Activated effector memory CD4-positive, alpha-beta T cell treated with Interleukin-2 at 50 U/mL for 16 hours (primary cell): ENCODE measurements at places on chromosomes 7 and 10.

GRCh38 chr7:47508389-47509380 is 73.2 kb downstream of the TNS3 start:
- no peak for DNase-seq

GRCh38 chr10:124721330-124722045 is 22.7 kb downstream of the FAM53B start:
- no peak for DNase-seq

DNA sequence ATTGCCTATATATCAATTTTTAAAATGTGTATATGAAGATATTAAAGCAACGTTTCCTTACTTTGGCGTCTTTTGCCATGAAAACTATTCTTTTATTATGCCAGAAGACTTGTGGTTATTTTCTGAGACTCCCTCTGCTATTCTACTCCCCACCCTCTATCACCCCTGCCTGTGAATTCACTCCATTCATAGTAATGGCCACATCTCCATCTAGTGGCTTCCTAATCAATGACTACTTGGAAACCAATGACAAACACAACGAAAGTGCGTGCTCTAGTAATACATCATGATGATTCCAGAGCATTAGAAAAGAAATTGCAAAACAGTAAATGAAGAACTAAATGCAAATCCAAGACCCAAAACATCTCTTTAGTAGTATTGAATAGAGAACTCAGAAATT is 186.7 kb upstream of the HGF start:
- DNase-seq = no peak

DNA sequence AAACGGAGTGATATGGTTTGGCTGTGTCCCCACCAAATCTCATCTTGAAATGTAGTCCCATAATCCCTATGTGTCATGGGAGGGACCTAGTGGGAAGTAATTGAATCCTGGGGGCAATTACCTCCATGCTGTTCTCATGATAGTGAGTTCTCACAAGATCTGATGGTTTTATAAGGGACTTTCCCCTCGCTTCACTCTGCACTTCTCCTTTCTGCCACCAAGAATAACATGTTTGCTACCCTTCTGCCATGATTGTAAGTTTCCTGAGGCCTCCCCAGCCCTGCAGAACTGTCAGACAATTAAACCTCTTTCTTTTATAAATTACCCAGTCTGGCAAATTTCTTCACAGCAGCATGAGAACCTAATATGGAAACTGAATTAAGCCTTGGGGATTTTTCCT is 19.1 kb downstream of the FAM3C start:
- DNase-seq = no peak

DNA sequence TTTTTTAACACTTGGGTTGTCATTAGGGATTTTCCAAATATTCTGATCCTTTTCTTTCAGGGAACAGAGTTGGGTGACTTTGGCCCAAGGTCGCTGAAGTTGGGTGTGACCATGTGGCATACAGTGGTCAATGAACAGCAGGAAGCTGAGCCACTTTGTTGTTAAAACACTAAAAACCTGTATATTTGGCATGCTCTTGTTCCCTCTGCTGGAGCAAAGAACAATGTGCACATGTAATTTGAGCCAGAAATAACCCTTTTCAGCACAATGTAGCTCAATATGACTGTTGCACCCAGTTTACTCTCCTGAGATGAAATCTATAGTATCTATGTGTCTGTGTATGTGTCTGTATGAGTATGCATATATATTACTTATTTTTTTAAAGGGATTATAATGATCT is 74.9 kb downstream of the ADCYAP1R1 start:
- DNase-seq = no peak

DNA sequence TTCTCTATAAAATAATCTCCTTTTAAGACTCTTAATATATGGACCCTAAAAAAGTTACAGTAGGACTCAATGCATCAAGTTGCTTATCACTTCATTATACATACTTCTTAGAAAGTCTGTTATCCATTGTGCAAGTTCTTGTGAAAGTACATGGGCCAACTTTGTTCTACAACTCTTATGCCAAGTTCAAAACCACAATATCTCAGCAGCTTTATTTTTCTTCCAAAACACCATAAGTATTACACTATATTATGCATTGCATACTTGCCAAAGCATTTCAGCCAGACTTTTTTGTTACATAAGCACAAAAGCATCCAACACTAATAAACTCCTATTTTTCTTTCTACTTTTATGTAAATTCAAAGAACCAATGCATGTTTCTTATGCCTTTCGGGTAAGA is 94.4 kb downstream of the AHR start:
- no peak for DNase-seq

- no peak for DNase-seq
Observed at GRCh38 chr7:157474685-157475084, 137.9 kb downstream of the DNAJB6 start.
